ENCODE measurements at places on chromosomes 7 and 10.

- DNase-seq: no peak
These were observed 97.9 kb downstream of the ANKIB1 start for GRCh38 chr7:92343714-92344113.

DNA sequence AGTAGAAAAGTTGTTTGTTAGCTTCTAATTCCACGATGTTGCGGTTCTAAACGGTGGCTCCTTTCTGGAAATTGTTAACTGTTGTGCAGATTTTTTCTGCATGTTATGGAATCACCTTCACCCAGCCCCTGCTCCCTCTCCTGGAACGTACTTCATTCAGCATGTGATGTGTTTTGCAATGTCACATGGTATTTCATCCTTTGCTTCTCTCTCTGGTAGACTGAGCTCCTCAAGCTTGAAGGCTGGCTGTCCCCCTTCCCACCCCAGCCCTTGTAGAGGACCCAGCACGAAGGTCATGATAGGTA, 4.4 kb downstream of the PPP2R2D start:
- DNase-seq: no peak

DNA sequence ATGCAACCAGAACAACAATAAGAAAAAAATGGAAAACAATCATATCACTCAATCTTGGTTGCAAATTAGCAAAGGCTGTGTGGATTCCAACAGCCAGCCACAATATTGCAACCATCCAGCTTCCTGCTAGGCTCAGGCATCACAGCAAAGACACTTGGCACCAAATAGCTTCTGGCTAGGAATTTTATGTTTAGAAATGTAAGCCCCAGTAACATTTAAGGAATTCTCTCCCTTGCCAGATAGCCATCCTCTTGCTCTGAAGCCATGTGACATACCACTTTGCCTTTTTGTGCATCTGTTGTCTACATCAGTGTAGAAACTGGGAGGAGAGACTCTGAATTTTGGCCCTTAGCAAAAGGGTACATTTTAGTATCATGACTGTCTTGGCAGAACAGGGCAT, 22.2 kb downstream of the MKX start:
- DNase-seq: no peak

DNA sequence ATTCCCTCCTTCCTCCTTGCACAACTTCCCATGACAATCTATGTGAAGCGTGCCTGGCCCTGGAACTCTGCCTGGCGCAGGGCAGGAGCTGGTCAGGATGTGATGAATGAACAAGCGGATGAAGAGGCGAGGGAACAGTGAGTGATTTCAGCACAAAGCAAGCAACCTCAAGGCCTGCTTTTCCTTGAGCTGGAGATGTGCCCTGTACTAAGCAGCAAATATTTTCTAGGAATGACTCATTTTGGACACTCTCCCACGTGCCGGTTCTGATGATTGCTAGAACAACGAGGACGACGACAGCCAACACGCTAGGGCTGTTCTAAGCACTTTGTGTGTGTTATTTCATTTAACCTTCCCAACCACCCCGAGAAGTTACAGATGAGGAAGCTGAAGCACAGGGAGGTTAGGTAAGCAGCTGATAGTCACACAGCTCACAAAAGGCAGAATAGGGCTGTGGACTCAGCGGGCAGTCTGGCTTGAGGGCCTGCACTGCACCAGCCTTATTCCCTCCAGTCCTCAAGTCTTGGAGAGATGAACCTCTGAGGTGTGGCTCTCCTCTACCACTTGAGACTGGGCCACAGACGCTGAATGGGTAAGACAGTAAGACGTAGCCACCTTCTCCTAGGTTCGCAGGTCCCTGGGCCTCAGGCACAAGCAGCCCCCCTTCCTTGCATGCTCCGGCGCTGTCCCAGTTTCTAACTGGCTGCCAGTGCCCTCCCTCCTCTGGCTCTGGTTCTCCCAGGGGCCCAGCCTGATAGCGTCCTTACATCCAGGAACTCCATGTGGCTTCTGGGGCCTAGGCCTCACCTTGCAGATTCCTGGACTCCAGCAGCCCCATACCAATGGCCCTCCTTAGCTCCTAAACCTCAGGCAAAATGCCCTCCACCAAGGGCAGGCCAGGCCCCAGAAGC, 59.0 kb downstream of the YKT6 start:
- DNase-seq: no peak

GRCh38 chr7:101973130-101973529, 155.7 kb downstream of the CUX1 start:
- no peak for DNase-seq

- DNase-seq: no peak
These were observed 121.8 kb downstream of the UBE2H start for GRCh38 chr7:129830949-129831348.

GRCh38 chr7:21912931-21913780, 32.5 kb downstream of the CDCA7L start:
- no peak for DNase-seq

DNA sequence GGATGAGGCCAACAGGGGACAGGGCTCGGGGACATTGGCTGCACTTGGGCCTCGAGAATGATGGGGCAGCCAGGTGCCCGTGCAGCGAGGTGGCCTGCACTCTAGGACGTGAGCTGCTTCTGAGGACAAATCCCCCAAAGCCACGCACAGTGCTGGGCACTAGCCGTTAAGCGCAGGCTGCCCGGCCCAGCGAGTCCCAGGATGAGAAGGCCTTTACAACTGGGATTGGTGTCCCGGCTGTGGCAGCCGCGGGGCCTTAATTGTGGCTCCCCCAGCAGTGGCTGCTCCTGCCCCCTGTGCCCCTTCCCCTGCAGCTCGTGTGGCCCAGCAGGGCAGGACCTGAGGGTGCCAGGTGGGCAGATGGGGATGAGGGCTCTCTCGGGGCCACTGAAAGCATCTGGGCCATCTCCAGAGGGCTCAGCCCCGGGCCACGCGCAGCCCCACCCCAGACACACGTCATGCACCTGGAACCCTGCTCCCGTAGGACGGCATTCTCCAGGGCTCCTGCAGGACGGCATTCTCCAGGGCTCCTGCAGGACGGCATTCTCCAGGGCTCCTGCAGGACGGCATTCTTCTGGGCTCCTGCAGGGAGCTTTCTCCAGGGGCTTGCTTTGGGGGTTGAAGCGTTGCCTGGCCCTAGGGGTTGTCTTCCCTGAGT, 6.6 kb downstream of the PWWP2B start:
- no peak for DNase-seq

DNA sequence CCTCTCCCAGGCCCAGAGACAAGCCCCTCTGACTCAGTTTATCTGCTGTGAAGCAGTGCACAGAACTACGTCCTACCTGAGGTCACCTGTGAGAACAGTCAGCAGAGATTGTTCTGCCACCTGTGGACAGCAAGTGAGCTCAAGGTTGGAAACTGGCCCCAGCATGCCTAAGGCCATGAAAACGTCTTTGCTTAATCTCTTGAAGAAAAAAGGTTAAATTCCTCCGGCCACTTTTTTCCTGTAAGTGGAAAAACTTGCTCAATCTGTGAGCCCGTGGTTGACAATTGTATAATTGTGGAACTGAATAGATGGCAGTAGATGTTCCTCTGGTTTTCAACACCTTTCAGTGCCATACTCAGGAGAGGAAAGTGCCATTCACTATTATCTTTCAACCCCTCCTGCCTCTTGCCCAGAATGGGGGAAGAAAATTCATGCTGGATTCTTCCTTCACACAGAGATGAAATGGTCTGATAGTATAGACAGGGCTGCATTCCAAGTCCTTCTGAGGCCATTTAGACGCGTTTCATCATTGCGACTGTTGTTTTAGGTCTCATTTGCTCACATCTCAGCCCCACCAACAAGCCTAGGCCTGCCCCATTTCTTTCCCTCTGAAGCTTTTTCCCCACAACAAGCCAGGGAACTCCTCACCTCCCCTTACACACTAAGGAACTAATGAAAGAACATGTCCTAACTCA, 292.9 kb downstream of the FZD1 start:
- DNase-seq: no peak

DNA sequence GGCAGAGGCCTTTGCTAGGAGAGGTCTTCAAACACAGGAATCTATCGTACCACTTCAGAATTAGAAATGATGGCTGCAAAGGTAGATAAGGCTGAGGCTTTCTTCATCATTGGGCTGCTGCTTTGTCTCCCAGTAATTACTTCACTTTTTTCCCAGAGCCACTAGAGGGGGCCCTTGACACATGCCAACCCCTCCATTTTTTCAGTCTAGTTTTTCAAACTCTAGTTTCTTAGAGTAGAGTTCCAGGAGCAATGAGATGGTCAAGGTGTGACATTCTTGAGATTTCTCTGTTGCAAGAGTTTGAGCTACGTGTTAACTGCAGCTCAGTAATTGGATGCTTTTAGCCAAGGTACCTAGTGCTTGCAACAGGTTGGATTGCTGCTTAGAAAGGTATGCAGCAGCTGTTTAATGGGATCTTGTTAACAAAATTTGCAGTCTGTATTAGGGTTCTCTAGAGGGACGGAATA, 33.8 kb upstream of the RBM20 start:
- peak; percentile 28 for DNase-seq

DNA sequence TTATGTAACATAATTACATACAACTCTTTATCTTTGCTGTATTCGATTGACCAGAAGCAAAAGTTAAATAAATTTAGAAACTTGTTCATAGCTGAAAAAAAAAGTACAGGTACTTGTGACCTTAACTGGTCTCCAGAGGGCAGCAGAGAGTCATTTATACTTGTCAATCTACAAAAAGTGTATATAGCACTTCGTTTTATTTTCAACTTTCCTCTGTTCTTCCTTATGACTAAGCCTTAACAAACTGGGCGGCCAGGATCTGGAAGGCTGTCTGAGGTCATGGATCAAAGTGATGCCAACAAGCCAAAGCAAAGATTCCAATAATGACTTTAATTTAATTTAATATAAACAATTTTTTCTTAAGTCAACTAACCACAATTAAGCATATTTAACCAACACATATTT, 29.8 kb downstream of the C10orf67 start:
- no peak for DNase-seq

GRCh38 chr10:6153845-6154244, 48.9 kb upstream of the PFKFB3 start:
- DNase-seq: no peak

DNA sequence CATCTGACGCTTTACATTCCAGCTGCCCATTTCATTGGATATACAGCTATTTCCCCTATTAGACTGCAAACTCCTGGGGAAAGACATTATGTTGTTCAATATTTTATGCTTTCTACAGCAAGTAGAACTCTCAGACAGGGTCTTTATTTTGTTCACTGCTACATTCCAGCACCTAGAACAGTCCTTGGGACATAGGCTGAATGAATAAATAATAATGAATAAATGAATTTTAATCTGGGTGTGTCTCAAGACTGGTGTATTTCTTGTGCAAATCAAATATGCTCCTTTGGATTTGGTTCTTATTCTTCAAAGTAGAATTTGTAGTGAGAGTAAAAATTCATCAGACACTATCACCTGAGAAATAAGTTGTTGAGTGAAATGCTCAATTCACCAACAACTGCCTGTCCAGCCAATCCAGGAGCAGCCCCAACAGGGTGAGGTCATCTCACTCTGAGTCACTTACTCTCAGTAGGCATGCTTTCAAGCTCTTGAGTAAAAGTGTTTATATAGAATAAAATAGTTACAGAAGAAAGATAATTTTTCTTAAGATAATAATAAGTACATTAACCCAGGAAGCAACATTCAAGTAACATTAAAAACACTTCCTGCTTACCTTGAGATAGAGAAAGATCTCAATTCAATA, 287.5 kb upstream of the NPVF start:
- DNase-seq: no peak

- peak; percentile 1 for DNase-seq
These were observed 122.7 kb upstream of the TMEM229A start for GRCh38 chr7:124155432-124156022.

- no peak for DNase-seq
These were observed 18.8 kb downstream of the KLF6 start for GRCh38 chr10:3766046-3766756.

- no peak for DNase-seq
These were observed 1.5 kb upstream of the MIOS start for GRCh38 chr7:7565018-7565680.

GRCh38 chr10:35462491-35462934, 126.2 kb downstream of the CCNY start:
- no peak for DNase-seq
